ENCODE measurements at places on chromosomes 6 and 20.

DNA sequence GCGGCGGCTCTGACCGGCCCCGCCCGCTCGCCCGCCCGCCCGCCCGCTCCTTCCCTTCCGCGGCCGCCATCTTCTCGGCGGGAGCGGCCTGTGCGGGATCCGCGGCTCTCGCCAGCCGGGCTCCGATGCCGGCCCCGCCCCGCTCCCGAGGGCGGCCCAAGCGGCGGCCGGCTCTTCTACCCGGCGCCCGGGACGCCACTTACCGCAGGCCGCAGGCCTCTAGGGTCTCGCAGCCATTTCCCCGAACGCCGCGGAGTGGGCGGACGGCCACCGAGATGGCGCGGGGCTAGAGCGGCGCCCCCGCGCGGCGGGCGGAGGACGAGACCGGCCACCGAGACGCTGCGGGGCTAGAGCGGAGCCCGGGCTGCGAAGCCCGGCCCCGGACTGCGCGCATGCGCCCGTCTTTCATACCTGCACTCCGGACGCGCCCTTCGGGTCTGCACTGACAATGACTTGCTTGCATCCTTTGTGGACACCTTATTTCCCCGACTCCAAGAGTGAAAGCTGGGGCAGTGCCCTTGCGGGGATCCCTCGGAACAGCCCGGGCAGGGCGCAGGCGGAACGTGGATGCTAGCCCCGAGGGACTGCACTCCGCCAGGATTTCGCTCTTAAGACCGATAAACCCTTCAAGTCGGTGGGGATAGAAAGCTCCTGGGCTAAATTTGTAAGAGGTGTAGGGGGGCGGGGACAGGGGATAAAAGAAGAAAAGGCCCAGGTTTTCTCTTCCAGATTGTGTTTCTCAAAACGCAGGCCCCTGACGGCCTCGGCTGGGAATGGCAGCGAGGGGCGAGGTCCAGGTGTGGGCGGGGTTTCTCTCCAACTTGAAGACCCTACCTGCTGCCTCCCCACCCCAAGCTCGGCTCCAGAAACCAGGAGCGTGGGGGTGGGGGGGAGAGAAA, at the start of gene DIDO1:
Gene DIDO1, minus strand, starts transcription at position 277 of the 899 bp plus-strand sequence.
- peak; percentile 92 for DNase-seq

GRCh38 chr6:129959358-129959930, 58.9 kb upstream of the L3MBTL3 start:
- DNase-seq, result no peak

GRCh38 chr6:1834646-1835516, 225.2 kb downstream of the FOXC1 start:
- DNase-seq, result no peak

- no peak for DNase-seq
Measured at GRCh38 chr20:1835186-1836035, 59.8 kb upstream of the SIRPA start.

GRCh38 chr6:30998785-30999184, 11.5 kb upstream of the MUC22 start:
- DNase-seq, result no peak

- DNase-seq, result no peak
Measured at GRCh38 chr6:46035242-46035641, 19.6 kb upstream of the CLIC5 start.

DNA sequence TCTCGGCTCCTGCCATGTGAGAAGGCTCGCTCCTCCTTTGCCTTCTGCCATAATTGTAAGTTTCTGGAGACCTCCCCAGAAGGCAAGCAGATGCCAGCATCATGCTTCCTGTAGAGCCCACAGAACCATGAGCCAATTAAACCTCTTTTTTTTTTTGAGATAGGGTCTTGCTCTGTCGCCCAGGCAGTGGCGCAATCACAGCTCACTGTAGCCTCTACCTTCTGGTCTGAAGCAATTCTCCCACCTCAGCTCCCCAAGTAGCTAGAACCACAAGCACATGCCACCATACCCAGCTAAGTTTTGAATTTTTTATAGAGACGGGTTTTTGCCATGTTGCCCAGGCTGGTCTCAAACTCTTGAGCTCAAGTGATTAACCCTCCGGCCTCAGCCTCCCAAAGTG, 28.6 kb downstream of the RING1 start:
- DNase-seq, result no peak

DNA sequence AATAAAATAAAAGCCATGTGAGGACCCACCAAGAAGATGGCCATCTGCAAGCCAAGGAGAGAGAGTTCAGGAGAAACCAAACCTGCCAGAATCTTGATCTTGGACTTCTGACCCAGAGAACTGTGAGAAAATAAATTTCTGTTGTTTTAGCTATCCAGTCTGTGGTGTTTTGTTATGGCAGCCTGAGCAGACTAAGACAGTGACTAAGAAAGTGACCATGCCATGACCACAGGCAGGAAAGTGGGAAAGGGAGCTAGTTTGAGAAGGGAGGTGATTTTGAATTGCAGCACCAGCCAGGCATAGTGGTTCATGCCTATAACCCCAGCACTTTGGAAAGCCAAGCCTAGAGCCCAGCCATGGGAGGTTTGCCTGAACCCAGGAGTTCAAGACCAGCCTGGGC, 21.9 kb upstream of the C6orf62 start:
- DNase-seq, result no peak

DNA sequence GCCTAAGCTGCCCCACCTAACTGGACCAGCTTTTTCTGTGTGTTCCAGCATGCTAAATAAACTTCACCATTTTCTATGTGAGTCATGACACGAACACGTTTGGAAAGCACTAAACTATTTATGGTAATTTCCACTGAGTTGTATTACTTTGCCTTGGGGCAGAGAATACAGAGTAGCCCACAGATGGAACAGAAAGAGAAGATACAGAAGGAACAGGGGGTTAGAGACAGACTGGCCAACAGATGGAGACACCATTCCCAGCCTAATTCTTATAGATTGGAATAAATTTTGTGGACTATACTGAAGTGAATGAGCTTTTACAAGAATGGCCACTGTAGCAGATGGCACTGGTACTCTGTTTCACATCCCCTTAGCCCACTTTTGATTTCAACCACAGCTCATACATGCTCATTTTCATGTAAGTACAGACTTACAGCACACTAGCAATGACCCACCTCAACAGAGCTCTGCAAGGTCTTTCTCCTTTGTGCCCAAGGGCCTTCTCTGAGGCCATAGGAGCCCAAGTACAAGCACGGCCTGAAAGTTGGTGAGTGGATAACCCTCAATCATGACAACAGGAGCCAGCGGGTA, 13.1 kb upstream of the NT5DC1 start:
- no peak for DNase-seq

DNA sequence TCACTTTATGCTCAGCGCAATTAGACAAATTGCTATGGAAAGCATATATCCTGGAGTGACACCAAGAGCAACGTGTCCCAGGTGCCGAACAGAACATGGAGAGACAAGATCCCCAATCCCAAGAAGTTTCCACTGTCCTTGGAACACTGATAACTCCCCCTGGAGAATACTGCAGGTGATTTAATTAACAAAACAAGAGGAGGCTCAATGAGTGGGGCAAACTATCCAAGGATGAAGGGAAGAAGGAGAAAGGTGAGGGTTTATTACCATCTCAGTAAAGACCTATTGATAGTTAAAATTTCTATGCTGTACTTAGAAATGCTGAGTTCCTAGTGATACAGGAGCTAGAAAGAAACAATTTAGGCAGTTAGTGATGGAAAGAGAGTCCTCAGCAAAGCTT, 35.7 kb downstream of the EDN1 start:
- DNase-seq, result no peak

GRCh38 chr6:82979657-82980056, 86.0 kb downstream of the UBE3D start:
- DNase-seq, result no peak

- DNase-seq, result no peak
Measured at GRCh38 chr6:144546807-144547206, 261.7 kb downstream of the UTRN start.

GRCh38 chr6:157645201-157645795, 177.7 kb upstream of the SNX9 start:
- no peak for DNase-seq

GRCh38 chr6:123830120-123830519, 26.5 kb downstream of the NKAIN2 start:
- no peak for DNase-seq

DNA sequence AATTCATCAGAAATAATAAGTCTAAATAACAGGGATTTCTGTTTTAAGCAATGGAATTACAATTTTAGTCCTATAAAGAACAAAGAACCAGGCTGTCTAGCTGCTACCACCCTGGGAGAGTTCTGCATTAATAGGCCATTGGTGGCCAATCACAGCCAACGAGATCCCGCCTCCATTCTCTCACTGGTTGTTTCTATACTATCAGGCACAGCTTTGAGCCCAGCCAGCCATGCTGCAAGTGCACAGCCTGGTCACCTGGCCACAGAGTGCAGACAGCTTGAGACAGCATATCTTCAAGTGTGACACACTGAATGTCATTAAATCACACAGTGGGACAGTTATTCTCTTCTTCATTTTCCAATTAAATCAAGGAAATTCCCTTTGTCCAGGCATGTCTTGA, 16.1 kb upstream of the RAB22A start:
- DNase-seq, result peak; percentile 80

DNA sequence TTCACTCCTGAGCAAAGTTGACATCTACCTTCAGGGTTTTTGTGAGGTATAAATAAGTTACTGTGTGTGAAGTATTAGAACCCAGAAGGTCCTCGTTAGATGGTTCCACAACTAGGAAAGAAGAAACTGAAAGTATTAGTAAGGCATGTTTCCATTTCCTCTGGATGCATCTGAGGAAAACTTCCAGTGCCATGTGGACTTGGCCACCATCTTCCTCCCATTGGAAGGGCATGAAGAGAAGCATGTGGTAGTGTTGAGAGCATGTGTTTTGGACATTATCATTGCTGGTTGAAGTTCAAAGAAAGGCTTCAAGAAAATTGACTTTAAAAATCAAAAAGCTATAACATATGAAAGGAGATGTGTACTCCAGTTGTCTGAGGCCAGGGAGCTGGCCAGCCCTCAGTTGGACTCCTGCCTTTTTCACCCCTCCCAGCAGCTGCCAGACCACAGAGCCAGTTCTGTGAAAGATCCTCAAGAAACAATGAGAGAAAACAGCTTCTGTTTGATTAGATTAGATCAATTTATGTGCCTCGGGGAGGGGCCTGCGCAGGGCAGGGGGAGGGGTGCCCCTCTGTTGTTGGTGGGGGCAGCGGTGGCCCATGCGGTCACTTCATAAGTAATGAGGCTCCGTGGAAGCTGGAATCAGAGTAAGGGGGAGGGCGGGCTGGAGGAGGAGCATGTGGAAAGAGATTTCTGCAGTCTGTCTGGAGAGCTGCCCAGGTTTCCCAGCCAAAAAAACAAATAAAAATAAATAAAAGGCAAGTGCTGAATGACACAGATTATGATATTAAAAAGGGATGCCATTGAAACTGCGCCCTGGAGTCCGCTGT, 154.0 kb downstream of the JARID2 start:
- DNase-seq, result peak; percentile 95

DNA sequence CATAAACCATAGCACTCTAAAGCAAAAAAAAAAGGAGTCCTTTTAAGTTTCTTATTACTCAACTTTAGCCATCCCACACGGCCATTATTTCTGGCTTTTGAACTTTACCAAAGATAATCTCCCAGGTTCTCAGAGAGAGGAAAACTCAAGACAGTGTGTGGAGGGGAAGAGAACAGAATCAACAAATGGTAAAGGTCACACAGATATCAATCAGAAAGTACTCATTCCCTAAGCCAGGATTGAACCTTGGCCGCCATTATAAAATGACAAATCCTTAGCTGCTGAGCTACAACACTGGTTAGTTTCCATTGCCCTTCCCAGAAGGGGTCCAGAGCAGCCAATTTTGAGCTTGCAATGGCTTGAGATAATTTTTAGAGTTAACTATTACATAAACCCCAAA, 10.1 kb upstream of the TRIM38 start:
- DNase-seq, result no peak

DNA sequence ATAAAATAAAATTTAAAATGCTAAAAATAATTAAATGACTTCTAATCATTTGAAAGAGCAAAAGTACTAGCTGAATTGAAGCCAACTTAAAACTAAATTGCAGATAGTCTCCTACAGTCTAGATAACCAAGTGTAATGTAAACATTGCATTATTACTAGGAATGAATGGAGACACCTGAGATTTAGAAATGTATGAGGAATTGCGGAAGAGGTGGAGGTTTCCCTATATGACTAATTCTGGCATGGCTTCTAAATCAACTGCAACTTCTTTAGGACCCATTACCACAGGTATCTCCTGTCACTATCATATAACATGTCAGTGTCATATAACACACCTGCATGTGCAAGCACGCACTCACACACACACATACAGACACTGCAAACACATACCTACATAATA, 13.2 kb upstream of the GPR6 start:
- no peak for DNase-seq

GRCh38 chr6:132063204-132063603, 112.0 kb upstream of the CCN2 start:
- no peak for DNase-seq

DNA sequence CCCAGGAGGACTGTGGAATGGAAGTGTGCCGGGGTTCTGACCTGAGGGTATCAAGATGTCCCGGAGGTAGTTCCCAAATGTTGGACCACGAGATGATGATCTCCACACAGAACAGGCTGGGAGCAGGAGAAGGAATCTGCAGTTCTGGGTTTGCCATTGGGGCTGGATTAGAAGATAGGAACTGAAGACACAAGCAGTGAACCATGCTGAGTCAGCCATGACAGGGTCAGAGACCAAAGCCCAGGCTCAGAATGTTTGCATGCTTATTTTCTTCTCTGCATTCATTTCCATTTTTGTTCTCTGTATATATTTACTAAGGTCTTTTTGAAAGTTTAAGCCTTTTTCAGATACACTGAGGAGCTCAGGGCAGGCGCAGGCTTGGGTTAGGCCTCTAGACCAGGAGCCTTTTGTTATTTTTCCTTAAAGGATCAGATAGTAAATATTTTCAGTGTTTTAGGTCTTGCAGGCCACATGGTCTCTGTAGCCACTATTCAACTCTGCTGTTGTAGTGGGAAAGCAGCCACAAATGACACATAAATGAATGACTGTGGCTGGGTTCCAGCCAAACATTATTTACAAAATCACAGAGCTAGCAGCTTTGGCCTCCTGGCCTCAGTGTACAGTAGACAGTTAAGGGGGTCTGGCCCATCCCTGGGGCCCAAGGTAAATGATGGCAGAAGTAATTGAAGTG, 28.5 kb downstream of the SLC35D3 start:
- DNase-seq, result no peak

DNA sequence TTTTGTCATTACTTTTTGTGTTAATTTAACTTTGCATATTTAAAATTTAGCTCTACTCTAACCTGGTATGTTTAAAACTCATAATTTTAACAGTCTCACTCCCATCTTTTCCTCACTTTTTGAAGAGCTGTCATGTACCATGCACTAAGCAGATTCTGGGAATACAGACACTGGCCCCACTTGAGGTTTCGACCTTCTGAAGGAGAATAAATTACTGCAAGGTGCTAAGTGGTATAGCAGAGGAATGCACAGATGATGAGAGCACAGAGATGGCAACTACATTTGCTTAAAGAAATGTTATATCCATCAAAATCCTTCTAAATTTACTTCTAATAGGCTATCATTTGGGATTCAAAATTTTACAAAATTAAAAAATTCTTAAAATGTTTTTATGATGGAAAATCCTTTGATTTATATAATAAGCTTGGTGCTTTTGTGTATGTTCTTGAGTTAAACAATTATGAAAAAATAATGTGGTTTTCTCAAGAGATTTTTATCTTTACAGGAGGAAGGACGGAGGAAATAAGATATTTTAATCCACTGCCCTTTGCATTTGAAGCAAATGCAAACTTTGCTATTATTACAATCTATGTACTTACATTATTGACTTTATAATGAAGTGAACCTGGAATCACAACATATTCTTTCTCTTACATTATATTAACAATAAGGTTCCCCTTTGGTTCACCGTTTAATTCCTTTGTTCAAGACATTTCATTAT, 79.3 kb downstream of the AHI1 start:
- no peak for DNase-seq

- peak; percentile 80 for DNase-seq
Measured at GRCh38 chr6:35736253-35736894, 458 bp upstream of the ARMC12 start.

Measured in BE2C (cell line).